Activated CD4-positive, alpha-beta memory T cell treated with anti-CD3 and anti-CD28 coated beads for 36 hours (primary cell): ENCODE measurements at places on chromosomes 3 and 15. TPM values are rescaled to one million over a fixed set of nuclear protein-coding genes. Genes with fewer than 3 reads are reported as not detected.

DNA sequence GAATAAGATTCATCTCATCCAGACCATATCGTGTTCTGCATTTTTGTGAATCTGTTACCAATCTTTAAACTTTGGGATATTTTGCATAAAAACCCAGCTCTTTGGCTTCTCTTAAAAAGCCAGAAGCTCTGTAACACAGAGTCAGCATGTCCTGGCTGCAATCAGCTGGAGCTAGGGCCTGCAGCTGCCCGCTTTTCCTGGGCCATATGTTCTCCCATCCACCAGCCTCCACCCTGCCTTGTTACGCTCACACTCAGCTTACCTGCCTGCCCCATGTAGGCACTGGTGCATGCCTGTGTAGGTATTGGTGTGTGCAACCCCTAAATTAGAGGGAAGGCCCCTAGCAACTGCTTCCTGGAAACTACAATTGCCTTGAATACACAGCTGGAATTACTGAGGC lies 48.2 kb downstream of the CRYGS start:
- H3K4me3 ChIP-seq = no peak overlapping the region
- no peaks in the 10 kb centered on the region for H3K4me1 ChIP-seq
- H3K36me3 ChIP-seq = no peaks in the 10 kb centered on the region
- H3K27ac ChIP-seq = no peak overlapping the region

Gene BFSP2
- total RNA-seq = not detected

Gene GAP43
- not detected for total RNA-seq

GRCh38 chr15:61393524-61393923 lies 164.4 kb upstream of the RORA start:
- DNase-seq = no peak
- no peak overlapping the region for H3K27ac ChIP-seq
- no peak overlapping the region for H3K4me3 ChIP-seq
- H3K4me1 ChIP-seq = no peaks in the 10 kb centered on the region
- H3K36me3 ChIP-seq = no peaks in the 10 kb centered on the region

Gene XCR1
- 0.05 TPM for total RNA-seq

- DNase-seq = no peak
- peaks cover 10% of the 10 kb centered on the region for H3K4me1 ChIP-seq
- peaks cover 49% of the 10 kb centered on the region for H3K27me3 ChIP-seq
- no peaks in the 10 kb centered on the region for H3K36me3 ChIP-seq
- no peak overlapping the region for H3K27ac ChIP-seq
- no peak overlapping the region for H3K4me3 ChIP-seq
Observed at GRCh38 chr3:69384326-69384725, 1.6 kb downstream of the FRMD4B start.

DNA sequence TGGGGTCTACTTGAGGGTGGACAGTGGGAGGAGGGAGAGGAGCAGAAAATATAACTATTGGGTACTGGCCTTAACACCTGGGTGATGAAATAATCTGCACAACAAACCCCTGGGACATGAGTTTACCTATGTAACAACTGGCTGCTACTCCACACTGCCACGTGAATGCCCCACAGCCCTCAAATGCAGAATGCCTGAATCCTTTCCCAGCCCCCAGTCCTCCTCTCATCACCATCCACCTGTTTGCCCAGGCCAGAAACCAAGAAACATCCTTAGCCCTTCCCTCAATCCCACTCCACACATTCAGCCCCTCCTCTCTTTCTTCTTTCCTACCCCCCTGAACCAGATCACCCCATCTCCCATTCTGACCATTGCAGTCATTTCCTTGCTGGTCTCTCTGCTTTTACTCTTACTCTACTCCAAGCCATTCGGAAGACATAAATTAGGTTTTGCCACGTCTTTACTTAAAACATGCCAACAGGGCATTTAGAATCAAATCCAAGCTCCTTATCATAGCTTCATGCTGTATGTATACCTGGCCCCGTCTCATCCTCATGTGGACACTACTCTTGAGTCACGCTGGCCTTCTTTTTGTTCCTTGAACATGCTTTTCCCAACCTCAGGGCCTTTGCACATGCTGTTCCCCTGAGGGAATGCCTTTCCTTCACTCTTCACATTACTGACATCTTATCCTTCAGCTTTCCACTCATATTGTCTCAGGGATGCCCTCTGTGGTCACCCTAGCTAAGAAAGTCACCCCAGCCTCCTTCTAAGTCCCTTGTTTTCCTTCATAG lies 137.5 kb upstream of the ABHD17C start:
- H3K27me3 ChIP-seq = peaks cover 4% of the 10 kb centered on the region
- no peak overlapping the region for H3K4me3 ChIP-seq
- H3K4me1 ChIP-seq = no peaks in the 10 kb centered on the region

GRCh38 chr3:159266779-159267178 lies 464.9 kb downstream of the MFSD1 start:
- no peaks in the 10 kb centered on the region for H3K4me1 ChIP-seq
- H3K36me3 ChIP-seq = no peaks in the 10 kb centered on the region
- no peak overlapping the region for H3K4me3 ChIP-seq
- DNase-seq = peak; percentile 19
- peaks cover 4% of the 10 kb centered on the region for H3K27me3 ChIP-seq

- H3K27me3 ChIP-seq = no peaks in the 10 kb centered on the region
- no peak overlapping the region for H3K27ac ChIP-seq
- H3K4me1 ChIP-seq = no peaks in the 10 kb centered on the region
- H3K4me3 ChIP-seq = no peak overlapping the region
Observed at GRCh38 chr3:38582941-38583645, 66.4 kb downstream of the SCN5A start.

Gene SETD2
- 31.8 TPM for total RNA-seq

Gene KNG1
- total RNA-seq = not detected

GRCh38 chr3:15206662-15207576 lies 873 bp downstream of the CAPN7 start:
- H3K4me3 ChIP-seq = peak overlapping the region; percentile 81
- peaks cover 2% of the 10 kb centered on the region for H3K36me3 ChIP-seq
- peaks cover 31% of the 10 kb centered on the region for H3K4me1 ChIP-seq
- H3K27ac ChIP-seq = peak overlapping the region; percentile 82

DNA sequence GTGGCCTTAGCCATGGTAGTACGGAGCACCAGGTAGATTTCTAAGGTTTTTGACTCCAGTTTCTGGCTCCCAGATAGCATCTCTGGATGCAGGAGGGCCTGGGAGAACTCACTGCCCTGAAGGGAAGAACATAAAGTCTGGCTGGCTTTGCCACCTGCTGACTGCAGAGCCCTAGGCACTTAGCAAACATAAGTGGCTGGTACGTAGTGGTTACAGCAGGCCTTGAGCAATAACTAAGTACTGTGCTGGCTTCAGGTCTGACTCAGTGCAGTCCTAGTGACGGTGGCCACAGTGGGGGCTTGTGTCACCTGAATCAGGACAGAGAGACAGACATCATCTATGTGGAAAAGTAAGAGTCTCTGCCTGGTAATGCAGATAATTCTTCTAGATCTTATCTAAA lies 871.1 kb downstream of the PDCD6IP start:
- no peaks in the 10 kb centered on the region for H3K36me3 ChIP-seq
- H3K4me1 ChIP-seq = no peaks in the 10 kb centered on the region
- no peak overlapping the region for H3K4me3 ChIP-seq
- no peak overlapping the region for H3K27ac ChIP-seq

DNA sequence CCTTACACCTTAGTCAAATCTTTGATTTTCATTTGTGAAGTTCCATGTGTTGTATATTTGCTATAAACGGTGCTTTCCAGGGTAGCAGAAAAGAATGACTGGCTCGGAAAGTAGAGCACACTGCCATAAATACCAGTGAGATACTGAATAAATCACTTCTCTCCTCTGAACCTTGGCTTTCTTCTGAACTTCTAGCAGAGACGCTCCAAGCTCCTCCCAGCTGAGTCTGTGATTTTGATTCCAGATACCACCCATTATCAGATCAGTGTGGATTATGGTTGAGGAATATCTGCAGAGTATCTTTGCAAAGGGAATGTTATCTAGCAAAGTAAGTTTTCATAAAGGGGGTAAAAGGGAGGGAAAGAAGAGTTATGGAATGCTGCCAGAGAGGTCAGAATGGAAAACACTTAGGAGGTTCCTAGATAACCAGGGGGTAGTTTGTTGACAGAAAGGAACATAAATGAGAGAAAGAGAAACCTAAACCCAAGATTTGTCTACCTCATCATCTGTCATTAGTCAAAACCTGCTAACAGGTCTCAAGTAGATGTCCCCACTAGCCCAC lies 98.5 kb upstream of the PSMD6 start:
- H3K36me3 ChIP-seq = no peaks in the 10 kb centered on the region
- H3K4me1 ChIP-seq = no peaks in the 10 kb centered on the region
- peaks cover 8% of the 10 kb centered on the region for H3K27me3 ChIP-seq
- no peak overlapping the region for H3K27ac ChIP-seq
- H3K4me3 ChIP-seq = no peak overlapping the region

DNA sequence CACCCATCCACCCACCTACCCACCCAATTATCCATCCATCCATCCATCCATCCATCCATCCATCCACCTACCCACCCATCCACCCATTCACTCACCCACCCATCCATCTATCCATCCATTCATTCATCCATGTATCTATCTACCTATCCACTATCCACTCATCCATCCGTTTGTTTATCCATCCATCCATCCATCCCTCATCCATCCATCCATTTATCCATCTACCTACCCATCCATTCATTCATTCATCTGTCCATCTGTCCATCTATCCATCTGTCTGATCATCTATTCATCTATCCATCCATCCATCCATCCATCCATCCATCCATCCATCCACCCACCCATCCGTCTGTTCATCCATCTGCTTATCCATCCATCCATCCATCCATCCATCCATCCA lies 65.7 kb downstream of the FBLN2 start:
- H3K36me3 ChIP-seq = no peaks in the 10 kb centered on the region
- H3K27ac ChIP-seq = no peak overlapping the region
- peaks cover 2% of the 10 kb centered on the region for H3K27me3 ChIP-seq
- H3K4me1 ChIP-seq = no peaks in the 10 kb centered on the region
- no peak overlapping the region for H3K4me3 ChIP-seq
- DNase-seq = no peak

GRCh38 chr3:168025076-168025475 lies 70.6 kb downstream of the GOLIM4 start:
- peaks cover 4% of the 10 kb centered on the region for H3K27me3 ChIP-seq
- H3K36me3 ChIP-seq = no peaks in the 10 kb centered on the region
- no peak overlapping the region for H3K4me3 ChIP-seq
- DNase-seq = no peak
- H3K27ac ChIP-seq = no peak overlapping the region

DNA sequence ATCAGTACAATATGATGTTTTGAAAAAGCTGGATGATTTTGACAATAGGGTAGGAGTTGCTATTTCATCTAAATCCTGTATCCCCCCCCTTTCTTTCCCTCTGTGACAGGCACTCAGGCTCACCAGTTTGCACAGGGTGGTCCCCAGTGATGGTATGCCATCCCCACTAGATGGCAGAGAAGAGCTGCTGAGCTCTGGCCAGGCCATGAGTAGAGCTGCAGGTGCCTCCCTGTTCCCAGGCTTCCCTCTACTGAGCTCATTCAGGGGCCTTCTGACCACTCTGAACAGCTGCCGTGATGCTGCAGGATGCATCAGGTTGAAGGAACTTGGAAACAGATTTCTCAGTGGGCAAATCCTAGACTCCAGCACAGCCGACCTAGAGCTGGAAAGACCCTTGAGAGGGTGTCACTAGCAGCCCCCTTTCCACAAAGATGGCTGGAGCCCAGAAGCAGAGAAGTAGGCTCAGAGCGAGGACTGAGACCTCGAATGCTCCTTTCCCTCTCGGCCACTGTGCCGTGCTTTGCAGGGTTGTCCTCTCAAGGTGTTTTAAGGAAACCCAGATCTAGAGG lies 45.1 kb downstream of the EFCAB12 start:
- no peak overlapping the region for H3K27ac ChIP-seq
- H3K4me3 ChIP-seq = no peak overlapping the region
- peaks cover 16% of the 10 kb centered on the region for H3K36me3 ChIP-seq
- H3K4me1 ChIP-seq = no peaks in the 10 kb centered on the region
- peak; percentile 61 for DNase-seq

DNA sequence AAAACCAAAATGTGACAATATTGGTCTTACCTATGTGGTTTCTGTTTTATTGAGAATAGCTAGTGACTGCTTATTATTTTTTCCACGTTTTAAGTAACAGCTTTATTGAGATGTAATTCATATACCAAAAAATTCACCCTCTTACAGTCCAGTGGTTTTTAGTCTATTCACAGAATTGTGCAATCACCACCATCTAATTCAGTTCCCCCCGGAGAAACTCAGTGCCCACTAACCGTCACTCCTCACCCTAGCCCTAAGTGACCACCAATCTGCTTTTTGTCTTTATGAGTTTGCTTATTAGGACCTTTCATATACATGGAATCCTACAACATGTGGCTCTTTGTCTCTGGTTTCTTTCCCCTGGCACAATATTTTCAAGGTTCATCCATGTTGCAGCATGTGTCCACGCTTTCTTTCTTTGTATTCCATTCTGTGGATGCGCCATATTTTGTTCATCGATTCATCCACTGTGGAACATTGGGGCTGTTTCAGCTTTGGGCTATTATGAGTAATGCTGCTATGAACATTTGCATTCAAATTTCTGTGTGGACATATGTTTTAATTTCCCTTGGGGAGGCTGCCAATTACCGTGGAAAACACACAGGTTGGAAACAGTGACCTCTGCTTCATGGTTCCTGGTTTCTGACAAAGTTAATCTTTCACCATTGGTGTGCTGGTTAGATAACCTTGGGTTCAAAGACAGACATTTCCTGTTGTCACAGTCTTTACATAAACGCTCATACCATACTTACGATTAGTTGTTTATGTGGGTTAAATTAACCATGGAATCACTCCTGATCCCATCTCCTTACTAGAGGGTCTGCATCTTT lies 3.2 kb upstream of the BCL2L10 start:
- H3K36me3 ChIP-seq = no peaks in the 10 kb centered on the region
- no peak for DNase-seq
- peaks cover 7% of the 10 kb centered on the region for H3K27me3 ChIP-seq

Gene RAB6B
- 3.9 TPM for total RNA-seq

DNA sequence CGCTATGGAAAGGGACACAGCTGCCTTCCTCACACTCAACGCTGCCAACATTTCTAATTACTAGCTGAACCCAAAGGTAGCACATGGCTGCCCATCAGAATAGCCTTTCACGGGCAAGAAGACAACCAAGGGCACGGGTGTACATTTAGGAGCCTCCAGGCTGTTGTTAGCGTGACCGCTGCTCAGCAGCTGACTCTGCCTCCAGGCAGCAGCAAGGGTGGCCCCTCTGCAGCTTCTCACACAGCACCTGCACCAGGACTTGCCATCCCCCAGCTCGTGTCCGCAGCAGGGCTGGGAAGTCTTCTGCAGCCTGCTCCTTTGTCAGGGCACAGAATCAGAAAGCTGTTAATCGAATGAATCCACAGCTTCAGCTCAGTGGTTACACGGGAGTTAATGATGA lies 146.8 kb downstream of the ADAMTS17 start:
- no peak overlapping the region for H3K27ac ChIP-seq
- no peak for DNase-seq
- H3K4me3 ChIP-seq = no peak overlapping the region
- no peaks in the 10 kb centered on the region for H3K4me1 ChIP-seq
